ENCODE measurements at places on chromosomes 5 and 9.

DNA sequence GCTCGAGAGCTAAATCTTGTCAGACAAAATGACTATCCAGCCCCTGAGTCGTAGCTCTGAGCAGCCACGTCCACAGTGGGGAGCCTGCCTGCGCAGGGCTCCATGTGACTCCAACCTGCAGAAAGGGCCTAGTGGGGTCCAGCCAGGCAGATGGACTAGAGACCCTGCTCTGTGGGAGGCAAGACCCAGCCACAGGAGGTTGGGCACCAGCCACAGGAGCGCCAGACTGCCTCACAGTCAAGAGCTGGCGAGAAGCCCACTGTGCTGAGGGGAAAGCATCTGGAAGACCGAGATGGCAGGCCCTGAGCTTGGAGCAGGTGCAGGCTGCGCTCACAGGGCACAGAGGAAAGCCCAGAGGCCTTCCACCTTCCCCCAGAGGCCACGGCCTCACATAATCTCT is 61.4 kb downstream of the C5orf15 start:
- DNase-seq: no peak

DNA sequence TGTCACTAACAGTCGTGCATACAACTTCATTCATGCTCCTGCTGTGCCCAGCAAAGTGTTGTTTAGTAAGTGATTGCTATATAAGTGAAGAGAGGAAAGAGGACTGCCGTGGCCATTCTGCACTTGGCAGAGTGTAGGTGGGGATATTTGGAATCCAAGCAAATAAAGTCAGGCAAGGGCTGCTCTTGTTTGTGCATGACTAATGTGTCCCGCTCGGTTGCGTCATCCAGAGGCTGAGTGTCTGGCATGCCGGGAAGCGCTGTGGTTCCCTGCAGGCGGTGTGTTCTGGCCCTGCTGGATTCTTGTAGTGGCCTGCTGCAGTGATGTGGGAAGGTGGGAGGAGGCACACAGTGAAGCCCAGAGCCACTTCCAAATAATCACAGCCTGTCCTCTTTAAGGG is 136.9 kb upstream of the ANKH start:
- DNase-seq: no peak

GRCh38 chr9:134915046-134915985 is 2.4 kb downstream of the FCN1 start:
- DNase-seq: no peak

DNA sequence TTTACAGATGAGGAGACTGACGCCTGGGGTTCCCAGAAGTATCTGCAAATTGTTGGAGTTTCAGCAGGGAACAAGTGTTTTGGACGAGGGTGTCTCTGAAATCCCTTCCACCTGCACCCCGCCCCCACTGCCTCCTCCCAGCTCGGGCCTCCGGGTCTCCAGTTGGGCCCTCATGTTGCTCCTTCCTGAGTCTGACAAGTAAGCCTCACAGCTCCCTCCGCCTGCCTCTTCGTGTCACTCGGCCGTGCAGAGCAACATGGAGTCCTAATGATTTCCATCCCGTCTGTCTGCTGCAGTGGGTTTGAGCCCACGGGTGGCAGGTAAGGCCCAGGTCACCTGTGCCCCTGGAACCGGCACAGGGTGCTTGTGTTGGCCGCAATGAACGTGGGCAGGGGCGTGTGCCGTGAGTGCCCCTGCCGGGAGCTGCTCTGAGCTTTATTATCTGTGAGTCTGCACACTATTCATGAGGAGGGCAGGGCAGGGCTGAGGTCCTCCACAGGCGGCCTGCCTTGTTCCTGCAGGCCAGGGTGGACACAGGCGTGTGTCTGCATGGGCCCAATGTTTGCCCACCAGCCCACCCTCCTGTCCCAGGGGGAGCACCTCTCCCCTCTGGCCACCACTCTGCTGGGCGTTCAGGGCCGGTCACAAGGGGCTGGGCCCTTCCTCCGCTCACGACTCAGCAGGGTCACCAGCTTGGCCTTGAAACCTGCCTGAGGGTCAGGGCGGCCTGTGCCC is 6.1 kb downstream of the DOK3 start:
- DNase-seq: no peak

DNA sequence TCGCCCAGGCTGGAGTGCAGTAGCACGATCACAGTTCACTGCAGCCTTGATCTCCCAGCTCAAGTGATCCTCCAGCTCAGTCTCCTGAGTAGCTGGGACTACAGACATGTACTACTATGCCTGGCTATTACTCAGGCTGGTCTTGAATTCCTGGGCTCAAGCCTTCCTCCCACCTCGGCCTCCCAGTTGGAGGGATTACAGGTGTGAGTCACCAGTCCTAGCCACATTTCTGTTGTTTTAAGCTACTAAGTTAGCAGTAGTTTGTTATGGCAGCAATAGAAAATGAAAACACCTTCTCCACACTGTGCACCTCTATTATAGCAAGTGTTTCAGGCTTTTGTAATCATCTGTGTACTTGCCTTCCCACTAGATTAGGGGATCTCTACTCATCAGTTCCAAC is 588.9 kb upstream of the TLE4 start:
- no peak for DNase-seq

GRCh38 chr9:22211588-22212360 is 202.7 kb upstream of the CDKN2B start:
- DNase-seq: no peak

DNA sequence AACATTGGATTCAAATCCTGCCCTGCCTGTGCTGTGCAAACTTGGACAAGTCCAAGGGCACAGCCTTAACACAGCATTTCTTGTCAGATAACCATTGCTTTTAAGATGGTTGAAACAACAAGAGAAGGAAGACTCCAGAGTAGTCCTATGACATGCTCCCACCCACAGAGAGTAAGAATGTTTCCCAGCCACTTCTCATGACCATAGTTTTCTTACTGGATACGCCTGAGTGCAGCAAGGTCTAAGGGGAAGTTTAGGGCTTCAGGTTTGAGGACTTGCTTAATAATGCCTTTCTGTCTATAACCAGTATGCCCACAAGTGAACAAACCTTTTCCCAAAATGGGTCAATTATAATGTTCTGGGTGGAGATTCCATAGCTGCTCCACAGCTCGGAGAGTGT is 126.4 kb downstream of the SLF1 start:
- DNase-seq: no peak

DNA sequence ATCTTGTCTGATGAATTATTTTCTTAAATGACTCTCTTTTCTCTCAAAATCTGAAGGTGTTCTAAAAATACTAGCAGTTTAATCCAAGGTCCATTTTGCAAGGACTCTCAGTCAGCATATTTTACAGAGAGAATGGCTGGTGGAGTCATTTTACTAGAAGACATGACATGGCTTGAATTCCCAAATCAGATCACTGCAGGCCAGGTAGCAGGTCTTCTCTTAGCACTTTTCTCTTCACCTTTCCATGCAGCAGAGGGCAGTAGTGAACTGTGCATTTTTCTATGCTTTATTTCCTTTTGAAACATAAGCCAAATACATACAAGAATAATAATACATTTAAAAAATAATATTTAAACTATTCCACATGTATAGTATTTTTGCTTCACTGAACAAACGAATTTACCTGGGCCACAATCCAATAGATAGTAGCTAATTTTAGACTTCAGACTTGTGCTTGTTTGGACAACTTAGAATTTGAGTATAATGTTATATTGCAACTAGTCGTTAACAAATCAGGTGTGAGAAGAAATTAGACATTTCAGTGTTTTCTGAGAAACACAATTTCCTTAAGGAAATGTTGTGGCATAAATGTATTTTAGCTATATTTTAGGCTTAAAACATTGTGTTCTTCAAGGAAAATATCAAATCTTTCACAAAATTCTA is 289.4 kb upstream of the DAB2 start:
- peak; percentile 57 for DNase-seq

- no peak for DNase-seq
Observed at GRCh38 chr5:146653560-146653959, 137.6 kb upstream of the GPR151 start.

GRCh38 chr5:38888041-38888440 is 42.2 kb downstream of the OSMR start:
- no peak for DNase-seq

- no peak for DNase-seq
Observed at GRCh38 chr9:94872891-94873511, 146.5 kb downstream of the AOPEP start.

DNA sequence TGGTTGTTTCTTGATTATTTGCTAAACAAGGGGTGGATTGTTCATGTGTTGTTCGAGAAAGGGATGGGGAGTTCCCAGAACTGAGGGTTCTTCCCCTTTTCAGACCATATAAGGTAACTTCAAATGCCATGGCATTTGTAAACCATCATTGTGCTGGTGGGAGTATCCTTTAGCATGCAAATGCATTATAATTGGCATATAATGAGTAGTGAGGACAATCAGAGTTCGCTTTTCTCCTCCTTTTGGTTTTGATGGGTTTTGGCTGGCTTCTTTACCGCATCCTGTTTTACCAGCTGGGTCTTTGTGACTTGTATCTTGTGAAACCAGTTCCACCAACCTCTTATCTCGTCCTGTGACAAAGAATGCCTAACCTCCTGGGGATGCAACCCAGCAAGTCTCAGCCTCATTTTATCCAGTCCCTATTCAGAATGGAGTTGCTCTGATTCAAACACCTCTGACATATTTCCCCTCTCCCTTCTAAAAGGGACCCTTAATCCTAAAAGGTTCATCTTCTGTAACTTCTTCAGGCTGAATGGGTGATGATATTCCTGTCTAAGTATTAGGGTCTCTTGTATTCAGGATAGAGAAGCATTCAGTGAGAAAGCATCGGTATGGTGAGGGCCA is 8.7 kb upstream of the FBN2 start:
- no peak for DNase-seq

GRCh38 chr5:145946112-145946861 is 9.9 kb downstream of the SH3RF2 start:
- peak; percentile 11 for DNase-seq
